Right lung (tissue), 10 donors: ENCODE measurements at places on chromosomes 13 and 19. TPM values are rescaled to one million over a fixed set of nuclear protein-coding genes. Genes with fewer than 3 reads are reported as not detected.

DNA sequence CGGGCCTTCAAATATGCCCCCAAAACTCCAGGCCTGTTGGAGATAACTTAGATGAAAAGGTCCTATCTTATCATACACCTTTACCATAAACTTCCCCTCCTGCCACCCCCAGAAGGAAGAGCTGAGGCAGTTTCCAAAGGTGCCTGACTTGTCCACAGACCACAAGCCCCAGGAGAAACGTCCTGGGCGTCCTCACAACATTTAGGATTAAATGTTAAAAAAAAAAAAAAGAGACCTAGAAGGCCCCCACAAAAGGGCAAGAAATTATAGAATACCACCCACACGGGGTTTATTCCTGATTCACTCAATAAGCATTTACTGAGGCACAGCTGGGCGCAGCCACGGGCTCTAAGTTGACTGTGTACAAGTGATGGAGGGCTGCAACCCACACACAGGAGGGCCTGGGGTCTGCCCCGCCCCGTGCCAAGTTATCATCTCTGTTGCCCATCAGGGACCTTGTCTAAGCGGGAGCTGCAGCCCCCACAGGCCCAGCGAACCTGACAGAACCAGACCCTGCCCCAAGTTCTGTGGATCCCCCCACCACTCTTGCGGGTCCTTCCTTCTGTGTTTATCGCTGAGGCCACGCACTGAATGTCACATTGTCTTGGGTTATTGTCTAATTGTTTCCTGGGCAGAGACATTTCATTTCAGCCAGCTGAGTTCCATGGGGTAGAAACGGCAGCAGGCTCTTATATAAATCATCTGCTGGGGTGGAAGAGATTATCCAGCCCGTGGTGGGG lies 83.0 kb upstream of the TM9SF2 start:
- DNase-seq, result no peak

DNA sequence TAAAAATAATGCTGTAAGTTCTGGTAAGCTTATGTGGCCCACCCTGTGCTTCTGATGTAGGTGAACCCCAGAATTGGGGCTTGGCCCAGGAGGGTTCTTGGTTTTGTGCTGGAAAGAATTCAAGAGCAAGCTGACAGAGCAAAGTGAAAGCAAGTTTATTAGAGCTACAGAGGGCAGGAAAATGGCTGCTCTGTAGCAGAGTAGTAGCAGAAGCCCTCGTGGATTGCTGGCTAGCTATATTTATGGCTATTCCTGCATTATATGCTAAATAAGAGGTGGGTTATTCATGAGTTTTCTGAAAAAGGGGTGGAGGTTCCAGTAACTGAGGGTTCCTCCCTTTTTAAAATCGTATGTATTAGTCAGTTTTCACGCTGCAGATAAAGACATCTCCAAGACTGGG lies 20.6 kb upstream of the ZNF599 start:
- DNase-seq, result no peak

DNA sequence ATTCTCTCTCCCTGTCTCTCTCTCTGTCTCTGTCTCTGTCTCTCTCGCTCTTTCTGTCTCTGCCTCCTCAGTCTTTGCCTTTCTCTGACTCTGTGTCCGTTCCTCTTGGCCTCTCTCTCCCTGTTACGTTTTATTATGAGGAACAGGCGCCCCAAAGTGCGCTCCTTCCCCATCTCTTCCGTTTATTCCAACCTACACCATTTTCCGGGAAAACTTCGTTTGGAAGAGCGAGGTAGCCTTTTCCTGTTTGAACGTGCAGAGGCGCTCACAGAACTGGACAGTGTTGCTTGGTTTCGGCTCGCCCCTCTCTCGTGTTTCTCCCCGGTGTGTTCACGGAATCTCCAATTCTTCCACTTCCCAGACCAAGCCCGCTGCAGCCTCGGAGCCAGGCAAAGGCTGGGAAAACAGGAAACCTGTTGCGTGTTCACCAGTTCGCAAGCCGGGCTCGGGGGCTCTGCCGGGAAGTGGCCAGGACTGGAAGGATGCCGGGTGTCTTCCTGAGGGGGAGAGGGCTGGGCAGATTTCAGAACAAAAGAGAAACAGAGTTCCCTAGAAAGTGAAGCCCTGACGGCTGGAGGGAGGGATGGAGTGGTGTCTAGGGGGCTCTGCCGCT lies 605 bp downstream of the TMEM255B start:
- DNase-seq, result no peak

DNA sequence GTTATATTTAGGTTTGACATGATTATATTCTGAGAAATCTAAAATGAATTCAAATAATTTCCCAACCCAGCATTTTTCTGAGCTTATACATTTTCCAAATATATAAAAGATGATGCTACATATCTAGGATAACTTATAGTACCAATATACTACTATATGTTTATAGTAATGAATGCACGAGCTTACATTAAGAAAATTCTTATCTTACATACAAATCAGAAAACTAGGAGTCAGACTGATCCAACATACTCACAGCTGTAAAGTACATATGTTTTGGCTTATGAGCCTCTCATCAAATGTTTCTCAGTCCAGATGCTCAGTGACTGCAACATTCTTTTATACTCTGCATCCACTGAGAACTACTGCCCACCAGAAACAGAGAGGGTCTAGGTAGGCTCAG lies 491.3 kb upstream of the KLF12 start:
- DNase-seq, result no peak

DNA sequence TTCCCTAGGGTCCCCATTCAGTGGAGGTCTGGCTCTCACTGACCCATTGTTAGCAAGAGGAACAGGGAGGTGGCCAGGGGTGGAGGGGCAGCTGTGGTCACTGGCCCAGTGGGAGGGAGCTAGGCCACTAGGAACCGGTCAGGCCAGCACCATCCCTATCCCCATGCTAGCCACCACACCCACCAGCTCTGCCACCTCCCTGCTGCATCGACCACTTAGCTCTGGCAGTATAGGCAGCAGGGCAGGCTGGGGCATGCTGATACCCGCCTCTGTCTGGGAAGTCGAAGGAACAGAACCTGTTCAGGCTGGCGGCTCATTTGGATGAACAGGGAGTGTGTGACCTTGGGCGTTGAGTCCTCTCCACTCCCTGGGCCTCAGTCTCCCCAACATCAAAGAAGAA lies 4.7 kb downstream of the PPP1R13L start:
- no peak for DNase-seq

DNA sequence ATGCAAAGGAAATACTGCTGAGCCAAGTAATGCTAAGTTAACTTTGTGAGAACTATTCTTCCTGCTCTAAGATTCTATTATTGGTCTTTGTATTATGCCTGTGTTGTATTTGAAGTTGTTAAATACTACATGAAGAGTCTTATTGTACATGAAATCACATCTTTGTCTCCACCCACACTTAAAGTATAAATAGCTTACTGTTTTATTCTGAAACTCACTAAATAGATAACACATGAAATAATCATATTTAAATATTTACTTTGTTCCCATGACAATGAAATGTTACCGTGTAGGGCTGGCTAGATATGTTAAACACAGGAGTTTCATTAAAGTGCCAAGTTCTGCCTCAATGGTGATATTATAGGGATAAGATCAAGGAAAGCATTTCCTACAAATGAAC lies 562.1 kb upstream of the ATXN8OS start:
- no peak for DNase-seq

GRCh38 chr19:7910321-7911161 lies 4.1 kb upstream of the TGFBR3L start:
- DNase-seq, result no peak

DNA sequence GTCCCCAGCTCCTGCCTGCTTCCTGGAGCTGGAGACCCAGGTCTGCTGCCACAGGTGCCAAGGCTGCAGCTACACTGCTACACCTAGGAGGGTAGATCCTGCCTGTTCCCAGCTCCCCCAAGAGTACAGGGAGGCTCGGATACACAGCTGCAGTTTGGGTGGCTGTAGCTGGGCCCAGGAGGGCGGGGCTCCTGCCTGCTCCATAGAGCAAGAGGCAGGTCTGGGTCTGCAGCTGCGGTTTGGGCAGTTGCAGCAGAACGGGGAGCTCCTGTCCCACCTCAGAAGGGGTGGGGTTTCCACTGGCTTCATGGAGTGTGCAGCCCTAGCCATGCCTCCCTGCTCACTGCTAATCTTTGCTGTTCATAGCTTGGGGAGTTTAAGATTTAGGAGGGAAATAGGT lies 199.0 kb downstream of the NUFIP1 start:
- DNase-seq, result no peak

DNA sequence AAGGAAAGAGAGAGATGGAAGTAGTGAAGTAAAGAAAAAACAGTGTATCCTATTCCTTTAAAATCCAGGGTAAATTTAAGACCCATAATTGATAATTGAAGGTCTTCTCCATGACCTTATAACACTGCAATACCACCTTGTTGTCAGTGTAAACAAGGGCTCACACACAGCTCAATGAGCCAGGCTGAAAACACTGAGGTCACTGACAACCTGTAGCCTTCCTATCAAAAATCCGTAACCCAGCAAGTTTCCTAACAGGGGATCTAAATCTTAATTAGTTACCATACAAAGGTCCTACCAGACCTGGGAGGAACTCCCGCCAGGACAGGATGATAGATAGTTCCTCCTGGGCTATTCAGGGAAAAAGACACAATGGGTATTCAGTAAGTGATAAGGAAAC lies 1677.1 kb downstream of the OLFM4 start:
- no peak for DNase-seq

DNA sequence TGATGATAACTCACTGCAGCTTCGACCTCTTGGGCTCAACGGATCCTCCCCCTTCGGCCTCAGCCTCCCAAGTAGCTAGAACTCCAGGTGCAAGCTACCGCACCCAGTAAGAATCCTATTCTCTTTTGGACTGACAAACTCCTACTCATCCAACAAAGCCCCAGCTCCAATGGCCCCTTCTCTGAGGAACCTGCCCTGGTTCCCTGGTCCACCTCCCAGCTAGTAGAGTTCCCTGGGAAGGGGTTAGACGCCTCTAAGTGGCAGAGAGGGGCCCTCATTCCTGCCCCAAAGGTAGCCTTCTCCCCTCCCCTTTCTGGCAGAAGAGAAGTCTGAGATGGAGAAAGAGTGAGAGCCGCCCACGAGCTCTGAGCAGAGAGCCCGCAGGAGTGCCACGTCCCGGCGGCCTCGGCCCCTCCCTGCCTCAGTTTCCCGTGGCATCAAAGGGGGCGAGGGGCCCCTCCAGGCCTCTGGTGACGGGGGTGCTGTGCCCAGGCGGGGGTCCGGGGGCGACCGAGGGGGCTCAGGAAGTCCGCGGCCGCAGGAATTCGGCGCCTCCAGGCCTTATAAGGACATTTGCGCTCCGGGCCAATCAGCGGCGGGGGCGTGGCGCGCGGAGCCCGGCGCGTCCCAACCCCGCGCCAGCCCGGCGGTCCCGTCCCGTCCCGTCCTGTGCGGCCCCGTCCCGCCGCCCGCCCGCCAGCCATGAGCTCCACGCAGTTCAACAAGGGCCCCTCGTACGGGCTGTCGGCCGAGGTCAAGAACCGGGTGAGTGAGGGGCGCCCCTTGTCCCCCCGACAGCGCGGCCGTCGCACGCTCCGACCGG lies at the start of gene CNN2:
Gene CNN2 (plus strand): TSS at position 649 of the 823 bp plus-strand sequence. CDS start 54 bp downstream, at position 703.
- peak; percentile 88 for DNase-seq

DNA sequence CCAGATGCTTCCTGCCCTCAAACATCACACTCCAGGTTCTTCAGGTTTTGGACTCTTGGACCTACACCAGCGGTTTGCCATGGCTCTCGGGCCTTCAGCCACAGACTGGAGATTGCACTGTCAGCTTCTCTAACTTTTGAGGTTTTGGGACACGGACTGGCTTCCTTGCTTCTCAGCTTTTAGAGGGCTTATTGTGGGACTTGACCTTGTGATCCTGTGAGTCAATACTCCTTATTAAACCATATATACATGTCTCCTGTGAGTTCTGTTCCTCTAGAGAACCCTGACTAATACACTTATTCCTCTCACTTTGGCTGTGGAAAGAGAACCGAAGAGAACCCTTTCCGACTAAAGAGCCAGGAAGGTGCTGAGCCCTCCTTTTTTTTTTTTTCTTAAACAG lies 53.6 kb downstream of the LMO7 start:
- no peak for DNase-seq

DNA sequence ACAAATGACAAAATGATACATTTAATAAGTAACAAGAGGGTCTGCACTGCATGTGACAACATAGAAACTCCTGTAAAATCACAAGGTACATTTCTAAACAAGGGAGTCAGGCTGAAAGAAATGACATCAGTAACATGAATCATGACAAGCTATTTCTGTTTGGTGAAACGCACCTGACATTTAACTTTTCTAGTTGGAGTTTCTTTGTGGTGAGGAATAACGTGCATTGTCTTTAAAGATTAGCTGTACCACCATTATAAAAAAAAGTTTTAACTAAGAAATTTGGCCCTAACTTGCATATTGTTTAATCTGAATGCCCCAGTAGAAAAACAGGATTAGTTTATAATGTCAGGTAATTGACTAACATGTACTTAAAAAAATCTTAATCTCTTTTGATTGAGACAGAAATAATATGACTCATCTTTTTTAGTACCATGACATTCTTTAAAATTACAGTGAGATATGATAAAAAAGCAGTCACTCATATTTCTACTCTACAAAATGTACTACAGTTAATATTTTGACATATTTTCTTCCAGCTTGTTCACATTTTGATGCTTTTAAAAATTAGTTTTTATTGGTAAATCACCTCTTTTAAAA lies 418.2 kb downstream of the KLF12 start:
- no peak for DNase-seq

GRCh38 chr19:9586764-9587163 lies 2.5 kb upstream of the ZNF121 start:
- DNase-seq, result peak; percentile 30

DNA sequence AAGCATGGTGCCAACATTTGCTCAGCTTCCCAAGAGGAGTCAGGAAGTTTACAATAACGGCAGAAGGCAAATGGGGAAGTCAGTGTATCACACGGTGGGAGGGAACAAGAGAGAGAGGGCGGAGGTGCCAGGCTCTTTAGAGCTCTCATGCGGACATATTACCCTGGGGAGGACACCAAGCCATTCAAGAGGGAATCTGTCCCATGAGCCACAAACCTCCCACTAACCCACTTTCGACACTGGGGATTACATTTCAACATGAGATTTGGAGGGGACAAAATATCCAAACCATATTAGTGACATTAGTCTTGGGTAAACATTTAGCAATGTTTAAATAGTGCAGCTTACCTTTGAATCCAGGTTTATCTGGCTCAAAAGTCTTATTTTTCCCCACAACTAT lies 69.9 kb downstream of the SLAIN1 start:
- no peak for DNase-seq

GRCh38 chr13:74070513-74070912 lies 63.7 kb downstream of the KLF12 start:
- no peak for DNase-seq

- no peak for DNase-seq
These were observed 165.2 kb downstream of the SHISA2 start for GRCh38 chr13:25886438-25887214.

- peak; percentile 64 for DNase-seq
These were observed 792 bp upstream of the LENG8 start for GRCh38 chr19:54448040-54448773.

Gene SIGLEC8
- polyA plus RNA-seq, result not detected

Gene NOVA2
- 11.1 TPM for polyA plus RNA-seq

Gene RUBCNL
- 2.8 TPM for polyA plus RNA-seq

Gene NLRP13
- not detected for polyA plus RNA-seq

Gene PNMA8A
- polyA plus RNA-seq, result 15.8 TPM

Gene ZNF878
- 1.1 TPM for polyA plus RNA-seq

Gene HCST
- 7.9 TPM for polyA plus RNA-seq

Gene IGLON5
- 0.63 TPM for polyA plus RNA-seq

Gene COMP
- not detected for polyA plus RNA-seq

Gene CNFN
- 0.59 TPM for polyA plus RNA-seq
